ENCODE measurements at places on chromosomes 16 and 17. TPM values are rescaled to one million over a fixed set of nuclear protein-coding genes. Genes with fewer than 3 reads are reported as not detected.

The PRCD gene
- 7.1 TPM for total RNA-seq

The LGALS9 gene
- total RNA-seq = 6.5 TPM

The TPSD1 gene
- total RNA-seq = 1.1 TPM

The ZNF750 gene
- 3.1 TPM for total RNA-seq

The CSF3 gene
- total RNA-seq = not detected

The MMD gene
- 18.7 TPM for total RNA-seq

The MAP3K3 gene
- 40.5 TPM for total RNA-seq

The DUS2 gene
- 14.7 TPM for total RNA-seq

The KSR1 gene
- 27.3 TPM for total RNA-seq

DNA sequence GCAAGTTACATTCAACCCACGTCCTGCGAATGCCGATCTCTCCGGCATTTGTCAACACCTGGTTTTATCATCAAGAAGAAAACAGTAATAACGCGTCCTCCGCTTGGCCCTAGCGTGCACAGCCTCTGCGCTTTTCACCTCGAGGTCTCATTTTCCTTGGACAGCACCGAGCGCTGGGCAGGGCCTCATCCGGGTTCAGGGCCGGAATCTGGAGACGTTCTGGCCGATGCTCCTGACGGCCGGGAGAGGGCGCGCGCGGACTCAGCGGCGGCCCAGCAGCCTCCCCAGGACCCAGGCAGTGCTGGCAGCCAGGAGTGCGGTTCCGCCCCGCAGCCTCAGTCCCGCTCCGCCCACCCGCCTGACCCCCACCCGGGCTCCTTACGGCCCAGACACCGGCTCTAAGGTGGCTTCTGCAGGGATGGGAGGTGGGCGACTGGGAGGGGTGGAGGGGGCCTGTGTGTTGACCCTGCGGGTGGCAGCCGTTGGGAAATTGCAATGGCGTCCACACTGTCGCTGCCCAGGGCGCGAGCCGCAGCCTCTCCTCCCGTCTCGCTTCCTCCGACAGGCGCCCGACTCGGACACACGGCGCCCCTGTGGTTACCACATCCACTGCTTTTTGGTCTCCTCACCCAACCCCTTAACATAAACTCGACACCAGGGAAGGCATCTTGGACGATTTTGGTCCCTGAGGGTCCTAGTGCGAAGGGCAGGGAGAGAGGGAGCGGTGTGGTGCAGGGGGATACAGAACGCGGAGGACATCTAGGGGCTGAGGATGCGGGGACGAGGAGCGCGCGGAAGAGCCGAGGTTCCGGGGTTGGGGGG, 7.4 kb upstream of the FLYWCH1 start:
- no peak for DNase-seq

DNA sequence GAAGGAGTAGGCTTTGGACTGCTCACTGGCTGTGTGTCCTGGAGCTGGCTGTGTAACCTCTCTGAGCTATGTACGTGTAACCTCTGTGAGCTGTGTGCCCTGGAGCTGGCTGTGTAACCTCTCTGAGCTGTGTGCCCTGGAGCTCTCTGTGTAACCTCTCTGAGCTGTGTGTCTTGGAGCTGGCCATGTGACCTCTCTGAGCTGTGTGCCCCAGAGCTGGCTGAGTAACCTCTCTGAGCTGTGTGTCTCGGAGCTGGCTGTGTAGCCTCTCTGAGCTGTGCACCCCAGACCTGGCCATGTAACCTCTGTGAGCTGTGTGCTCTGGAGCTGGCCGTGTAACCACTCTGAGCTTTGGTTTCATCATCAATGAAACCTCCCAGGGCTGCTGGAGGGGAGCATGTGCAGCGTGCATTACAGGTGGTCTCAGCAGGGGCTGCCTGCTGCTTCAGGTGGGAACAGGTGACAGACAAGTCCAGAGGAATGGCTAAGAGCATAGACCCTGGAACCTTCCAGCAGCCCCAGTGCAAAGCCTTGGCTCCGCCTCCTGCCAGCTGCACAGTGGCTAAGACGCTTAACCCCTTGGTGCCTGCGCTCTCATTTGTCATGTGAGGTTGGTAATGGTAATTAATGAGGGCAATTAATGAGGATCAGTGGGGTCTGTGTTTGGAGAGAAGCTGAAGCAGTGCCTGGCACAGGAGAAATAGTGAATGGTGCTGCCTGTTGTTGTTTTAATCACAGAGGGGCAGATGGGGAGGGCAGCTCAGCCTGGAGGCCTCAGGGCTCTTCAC, 86.7 kb downstream of the KATNIP start:
- no peak for DNase-seq

DNA sequence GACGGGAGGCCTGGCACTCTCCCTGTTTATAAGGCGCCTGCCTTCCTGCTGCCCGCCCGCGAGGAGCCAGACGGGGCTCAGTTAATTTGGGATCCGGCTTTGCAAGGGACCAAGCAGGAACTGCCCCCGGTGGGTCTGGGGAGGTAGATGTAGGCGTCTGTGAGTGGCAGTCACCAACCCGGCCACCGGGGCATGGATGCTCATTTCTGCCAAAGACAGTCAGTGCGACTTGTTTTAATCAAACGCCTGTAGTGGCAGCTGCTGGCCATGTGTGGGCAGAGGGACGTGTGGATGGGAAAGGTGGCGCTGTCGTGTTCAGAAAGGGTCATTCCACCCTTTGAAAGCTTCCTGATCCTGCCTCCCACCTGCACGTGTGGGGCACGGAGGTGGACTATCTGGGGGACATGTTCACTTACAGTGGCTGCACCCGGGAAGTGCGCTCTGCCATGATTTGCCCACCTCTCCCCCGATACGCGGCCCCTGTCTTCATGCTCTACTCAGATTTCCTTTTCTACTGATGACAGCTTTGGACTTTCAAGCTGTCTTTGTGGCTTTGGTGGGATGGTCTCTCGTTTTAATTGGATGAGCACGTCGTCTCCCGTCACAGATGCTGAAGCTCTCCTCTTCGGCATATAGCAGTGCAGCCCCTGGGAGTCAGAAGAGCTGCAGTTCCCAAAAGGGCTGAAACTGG, 60.3 kb upstream of the CIBAR2 start:
- DNase-seq = peak; percentile 32

GRCh38 chr17:38918129-38918913, 7.1 kb upstream of the LASP1NB start:
- DNase-seq = no peak

- DNase-seq = peak; percentile 74
Measured at GRCh38 chr16:86575754-86576557, 2.4 kb upstream of the FOXL1 start.

DNA sequence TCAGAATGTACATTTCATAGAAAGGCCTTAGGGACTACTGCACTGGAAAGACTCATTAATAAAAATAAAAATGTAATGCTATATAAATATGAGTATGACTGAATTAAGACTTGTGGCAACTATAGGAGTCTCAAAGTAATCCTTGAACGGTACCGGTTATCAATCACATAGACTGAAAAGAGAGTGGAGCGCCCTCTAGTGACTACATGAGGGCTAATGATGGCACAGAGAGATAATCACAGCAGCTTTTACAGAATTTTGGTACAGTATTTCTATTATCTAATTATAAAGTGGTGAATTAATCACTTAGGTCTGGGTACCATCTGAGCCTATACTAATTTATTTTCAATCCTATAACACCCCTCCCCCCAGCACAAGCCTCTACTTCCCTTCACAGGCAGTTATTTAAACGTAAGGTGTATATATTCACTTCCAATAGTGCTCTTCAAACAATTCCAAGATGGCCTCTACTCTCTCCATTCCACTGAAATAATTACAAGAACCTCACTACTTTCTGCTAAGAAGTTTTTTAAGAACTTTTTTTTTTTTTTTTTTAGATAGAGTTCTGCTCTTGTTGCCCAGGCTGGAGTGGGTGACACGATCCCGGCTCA, 40.7 kb upstream of the ANKFY1 start:
- DNase-seq = no peak

DNA sequence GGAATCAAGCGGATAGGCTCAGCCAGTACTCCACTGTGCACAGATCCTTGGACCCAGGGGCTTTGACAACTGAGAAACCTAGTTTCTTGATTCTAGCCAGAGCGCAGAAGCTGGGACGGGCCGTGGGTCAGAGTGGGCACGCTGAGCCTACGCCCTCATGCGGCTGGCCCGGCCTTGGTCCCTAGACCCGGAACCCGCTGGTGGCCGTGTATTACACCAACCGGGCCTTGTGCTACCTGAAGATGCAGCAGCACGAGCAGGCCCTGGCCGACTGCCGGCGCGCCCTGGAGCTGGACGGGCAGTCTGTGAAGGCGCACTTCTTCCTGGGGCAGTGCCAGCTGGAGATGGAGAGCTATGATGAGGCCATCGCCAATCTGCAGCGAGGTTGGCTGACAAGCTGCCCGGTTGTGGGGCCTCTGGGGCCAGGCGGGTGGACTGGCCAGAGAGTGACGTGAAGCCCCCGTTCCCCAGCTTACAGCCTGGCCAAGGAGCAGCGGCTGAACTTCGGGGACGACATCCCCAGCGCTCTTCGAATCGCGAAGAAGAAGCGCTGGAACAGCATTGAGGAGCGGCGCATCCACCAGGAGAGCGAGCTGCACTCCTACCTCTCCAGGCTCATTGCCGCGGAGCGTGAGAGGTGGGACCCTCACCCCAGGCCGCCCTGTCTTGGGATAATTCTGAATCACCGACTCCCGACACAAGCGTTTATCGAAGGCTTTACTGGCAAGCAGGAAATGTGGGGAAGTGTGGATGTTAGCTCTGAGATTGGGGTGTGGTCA, 946 bp downstream of the STUB1 start:
- DNase-seq = no peak

DNA sequence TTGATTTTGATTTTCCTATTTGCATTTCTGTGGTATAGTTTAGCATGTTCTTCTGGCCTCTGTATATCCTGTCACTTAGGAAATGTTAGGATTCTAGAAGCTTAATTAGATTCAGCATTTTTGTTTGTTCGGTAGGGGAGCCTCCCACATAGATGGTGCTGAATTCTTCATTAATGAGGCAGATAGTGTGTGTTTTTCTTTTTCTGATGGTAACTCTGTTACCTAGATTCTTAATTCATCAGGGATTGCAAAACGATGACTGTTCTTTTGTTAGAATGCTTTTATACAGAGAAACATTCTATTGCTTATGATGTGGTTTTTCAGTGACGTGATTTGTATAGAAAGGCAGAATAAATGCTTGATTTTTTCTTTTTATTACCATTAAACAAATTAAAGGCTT, 19.0 kb downstream of the BANP start:
- no peak for DNase-seq

- no peak for DNase-seq
Measured at GRCh38 chr16:65287307-65287706, 165.4 kb upstream of the CDH11 start.

DNA sequence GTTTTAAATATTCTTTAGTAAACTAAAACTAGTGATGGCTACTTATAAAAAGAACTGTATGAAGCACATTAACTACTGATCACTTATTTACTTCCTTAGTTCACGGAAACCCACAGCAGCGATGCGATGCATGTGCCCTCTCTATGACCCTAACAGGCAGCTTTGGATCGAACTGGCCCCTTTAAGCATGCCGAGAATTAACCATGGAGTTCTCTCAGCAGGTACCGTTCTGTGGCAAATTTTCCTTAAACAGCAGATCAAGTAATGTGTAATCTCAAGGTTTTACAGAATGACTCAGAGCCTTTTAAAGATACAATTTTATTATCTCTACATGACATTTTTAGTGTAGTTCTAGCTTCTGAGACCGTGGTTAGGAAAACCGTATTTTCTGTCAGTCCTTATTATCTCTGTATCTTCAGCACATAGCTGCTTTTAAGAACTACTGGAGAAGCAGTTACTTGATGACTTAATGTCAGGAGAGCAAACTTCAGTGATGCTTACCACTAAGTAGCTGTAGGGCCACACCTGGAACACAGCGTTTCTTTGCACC, 43.0 kb downstream of the GAN start:
- DNase-seq = no peak

- DNase-seq = no peak
Measured at GRCh38 chr17:70375813-70376770, 206.8 kb downstream of the KCNJ2 start.

DNA sequence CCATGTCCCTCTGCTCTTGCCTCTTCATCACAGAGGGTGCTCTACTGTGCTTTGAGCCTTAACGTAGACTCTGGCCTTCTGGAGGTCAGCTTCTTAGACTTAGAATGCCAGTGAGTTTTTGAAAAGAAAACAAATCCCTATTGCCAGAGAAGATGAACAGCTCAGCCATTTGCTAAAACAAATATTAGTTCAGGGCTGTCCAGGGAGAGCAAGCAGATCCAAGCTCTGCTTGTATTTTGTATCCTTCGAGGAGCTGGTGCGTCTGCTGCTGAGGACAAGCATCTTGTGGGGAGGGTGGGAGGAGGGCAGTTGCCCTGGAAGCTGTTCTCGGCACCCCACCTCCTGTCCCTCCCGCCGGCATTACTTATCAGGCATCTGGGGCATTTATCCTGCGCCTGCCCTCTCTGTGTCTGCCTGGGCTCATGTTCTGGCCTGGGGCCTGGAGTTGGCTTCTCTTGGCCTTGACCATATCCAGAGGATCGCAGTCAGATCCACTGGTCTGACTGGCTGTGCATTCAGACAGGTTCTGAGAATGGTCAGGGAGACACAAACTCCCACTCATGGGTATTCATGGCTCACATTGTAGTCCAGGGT, 173.1 kb upstream of the NLRP1 start:
- no peak for DNase-seq

DNA sequence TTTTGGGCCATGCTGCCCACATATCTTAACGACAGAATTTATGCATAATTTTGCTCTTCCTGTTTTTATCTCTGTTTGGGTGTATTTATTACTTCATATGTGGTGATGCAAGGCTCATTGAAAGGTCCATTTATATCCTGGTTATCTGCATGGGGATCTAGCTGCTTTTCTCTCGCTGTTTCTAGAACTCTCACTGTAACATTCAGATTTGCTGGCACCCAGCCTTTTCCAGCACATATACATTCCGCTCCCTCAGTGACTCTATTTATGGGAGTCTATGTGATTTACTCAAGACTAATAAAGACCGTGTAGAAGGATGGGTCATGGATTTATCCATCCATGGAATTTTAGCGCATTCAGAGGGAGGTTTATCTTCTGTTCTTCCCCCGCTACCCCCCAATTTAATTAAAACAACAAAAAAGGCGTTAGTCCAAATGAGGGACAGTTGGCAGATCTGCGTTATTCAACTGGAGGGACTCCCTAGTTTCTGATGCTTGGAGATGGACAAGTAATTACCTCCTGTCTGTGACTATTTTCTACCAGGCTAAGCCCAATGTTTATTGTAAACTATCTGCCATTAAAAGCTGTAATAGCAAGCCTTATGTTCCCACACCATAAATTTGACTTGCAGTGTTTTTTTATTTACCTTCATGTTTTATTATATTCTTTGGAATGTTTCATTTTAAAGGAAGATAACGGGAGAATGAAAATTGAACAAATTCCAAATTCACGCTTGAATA, 19.8 kb upstream of the MARCHF10 start:
- no peak for DNase-seq
